ENCODE measurements at places on chromosomes 7 and 10. TPM values are rescaled to one million over a fixed set of nuclear protein-coding genes. Genes with fewer than 3 reads are reported as not detected.

DNA sequence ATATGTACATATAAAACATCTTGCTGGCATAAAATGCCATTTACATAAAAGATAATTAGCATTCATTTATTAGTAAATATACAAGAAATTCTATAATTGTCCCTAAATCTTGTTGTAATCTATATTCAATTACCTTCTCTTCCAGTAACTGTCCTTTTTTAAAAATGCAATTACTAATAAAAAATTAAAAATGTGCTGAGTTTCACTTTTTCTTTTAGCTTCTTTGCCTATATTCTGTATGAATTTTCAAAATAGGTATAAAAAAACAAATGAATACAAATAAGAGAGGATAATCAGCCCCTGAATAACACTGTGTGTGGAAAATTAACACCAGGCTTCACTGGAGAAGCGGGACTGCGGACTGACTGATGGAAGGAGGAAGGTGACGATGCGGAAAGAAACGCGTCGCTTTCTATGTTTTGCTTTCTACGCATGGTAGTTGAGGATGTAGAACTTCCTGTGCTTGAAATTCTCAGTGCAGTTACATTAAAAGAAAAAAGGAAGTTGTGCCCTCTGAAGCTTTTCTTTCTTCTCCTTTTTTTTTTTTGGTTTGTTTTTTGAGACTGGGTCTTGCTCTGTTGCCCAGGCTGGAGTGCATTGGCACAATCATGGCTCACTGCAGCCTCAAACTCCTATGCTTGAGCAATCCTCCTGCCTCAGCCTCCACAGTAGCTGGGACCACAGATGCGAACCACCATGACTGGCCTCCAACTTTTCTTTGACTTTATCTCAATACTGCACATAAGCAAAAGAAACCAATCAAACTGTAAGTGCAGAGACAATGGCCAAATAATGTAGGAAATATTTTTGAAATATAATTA lies 7.4 kb upstream of the ZMYND11 start:
- H3K27me3 ChIP-seq, result peaks cover 6% of the 10 kb centered on the region
- DNase-seq, result peak; percentile 41
- H3K36me3 ChIP-seq, result peaks cover 2% of the 10 kb centered on the region
- peak overlapping the region; percentile 92 for H3K27ac ChIP-seq

The UNCX gene
- not detected for total RNA-seq

DNA sequence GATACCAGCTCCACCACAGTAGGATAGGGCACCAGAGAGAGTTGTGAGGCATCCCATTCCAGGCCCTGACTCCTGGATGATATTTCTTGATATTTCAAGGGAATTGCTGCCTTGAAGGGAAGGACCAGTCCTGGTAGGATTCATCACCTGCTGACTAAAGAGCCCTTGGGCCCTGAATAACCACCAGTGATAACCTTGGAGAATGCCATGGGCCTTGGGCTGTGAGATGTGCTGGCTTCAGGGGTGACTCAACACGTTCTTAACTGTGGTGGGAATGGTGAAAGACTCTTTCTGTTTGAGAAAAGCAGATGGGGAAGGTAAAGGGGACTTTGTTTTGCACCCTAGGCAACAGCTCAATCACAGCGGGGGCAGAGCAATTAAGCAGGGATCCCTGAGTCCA lies 21.4 kb upstream of the ASZ1 start:
- H3K4me3 ChIP-seq, result no peak overlapping the region
- no peaks in the 10 kb centered on the region for H3K36me3 ChIP-seq
- DNase-seq, result no peak
- H3K27ac ChIP-seq, result no peak overlapping the region
- H3K4me1 ChIP-seq, result no peaks in the 10 kb centered on the region

The IL6 gene
- total RNA-seq, result 0.99 TPM

DNA sequence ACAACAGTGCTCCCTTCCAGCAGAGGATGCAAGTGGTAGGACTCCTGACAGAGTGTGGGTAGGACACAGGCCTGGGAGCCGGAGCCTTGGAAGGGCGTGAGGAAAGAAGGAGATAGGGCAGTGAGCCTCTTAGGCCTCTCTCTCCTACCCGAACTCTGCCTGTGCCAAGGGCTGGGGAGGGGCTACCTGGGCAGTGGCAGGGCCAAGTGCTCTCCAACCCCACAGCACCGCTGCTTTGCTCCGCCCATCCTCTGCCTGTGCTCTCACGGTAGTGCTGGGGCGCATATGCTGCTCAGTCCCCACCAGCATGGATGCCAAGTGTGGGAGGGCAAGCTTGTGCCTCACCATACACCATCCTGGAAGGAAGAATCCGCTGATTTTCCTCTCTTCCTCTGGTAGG lies 7.5 kb downstream of the FAM131B start:
- H3K36me3 ChIP-seq, result no peaks in the 10 kb centered on the region
- no peaks in the 10 kb centered on the region for H3K4me1 ChIP-seq
- DNase-seq, result no peak
- H3K27ac ChIP-seq, result no peak overlapping the region

DNA sequence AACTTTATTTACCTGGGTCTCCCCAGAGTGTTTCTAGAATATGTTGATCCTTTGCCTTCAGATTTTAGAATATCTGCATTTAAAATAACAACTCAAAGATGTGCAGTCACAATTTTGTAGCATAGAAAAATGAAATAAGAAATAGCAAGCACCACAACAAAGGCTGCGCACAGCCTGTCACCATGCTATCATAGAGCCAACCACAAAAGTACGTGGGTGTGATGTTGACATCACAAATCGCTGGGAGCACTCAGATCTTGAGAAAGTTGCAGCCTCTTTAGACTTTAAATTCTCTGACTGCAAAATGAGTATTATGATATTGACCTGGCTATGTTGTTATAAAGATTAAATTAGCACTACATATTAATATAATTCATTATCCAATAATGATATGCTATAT lies 177.9 kb downstream of the TNS3 start:
- no peak overlapping the region for H3K4me3 ChIP-seq
- DNase-seq, result no peak
- H3K27ac ChIP-seq, result no peak overlapping the region
- peaks cover 4% of the 10 kb centered on the region for H3K4me1 ChIP-seq
- H3K27me3 ChIP-seq, result peaks cover 2% of the 10 kb centered on the region

GRCh38 chr10:43644252-43644651 lies 4.4 kb downstream of the ZNF32 start:
- no peaks in the 10 kb centered on the region for H3K27me3 ChIP-seq
- H3K27ac ChIP-seq, result no peak overlapping the region
- no peak overlapping the region for H3K4me3 ChIP-seq
- H3K4me1 ChIP-seq, result peaks cover 16% of the 10 kb centered on the region
- DNase-seq, result no peak

GRCh38 chr10:11588873-11589574 lies 22.4 kb downstream of the USP6NL start:
- H3K27ac ChIP-seq, result no peak overlapping the region
- H3K4me1 ChIP-seq, result peaks cover 6% of the 10 kb centered on the region
- H3K27me3 ChIP-seq, result no peaks in the 10 kb centered on the region

The CXCL12 gene
- total RNA-seq, result not detected

GRCh38 chr7:95560674-95561073 lies 35.6 kb downstream of the PDK4 start:
- H3K27me3 ChIP-seq, result no peaks in the 10 kb centered on the region
- no peaks in the 10 kb centered on the region for H3K36me3 ChIP-seq
- no peak for DNase-seq
- no peaks in the 10 kb centered on the region for H3K4me1 ChIP-seq
- H3K4me3 ChIP-seq, result no peak overlapping the region
- no peak overlapping the region for H3K27ac ChIP-seq

DNA sequence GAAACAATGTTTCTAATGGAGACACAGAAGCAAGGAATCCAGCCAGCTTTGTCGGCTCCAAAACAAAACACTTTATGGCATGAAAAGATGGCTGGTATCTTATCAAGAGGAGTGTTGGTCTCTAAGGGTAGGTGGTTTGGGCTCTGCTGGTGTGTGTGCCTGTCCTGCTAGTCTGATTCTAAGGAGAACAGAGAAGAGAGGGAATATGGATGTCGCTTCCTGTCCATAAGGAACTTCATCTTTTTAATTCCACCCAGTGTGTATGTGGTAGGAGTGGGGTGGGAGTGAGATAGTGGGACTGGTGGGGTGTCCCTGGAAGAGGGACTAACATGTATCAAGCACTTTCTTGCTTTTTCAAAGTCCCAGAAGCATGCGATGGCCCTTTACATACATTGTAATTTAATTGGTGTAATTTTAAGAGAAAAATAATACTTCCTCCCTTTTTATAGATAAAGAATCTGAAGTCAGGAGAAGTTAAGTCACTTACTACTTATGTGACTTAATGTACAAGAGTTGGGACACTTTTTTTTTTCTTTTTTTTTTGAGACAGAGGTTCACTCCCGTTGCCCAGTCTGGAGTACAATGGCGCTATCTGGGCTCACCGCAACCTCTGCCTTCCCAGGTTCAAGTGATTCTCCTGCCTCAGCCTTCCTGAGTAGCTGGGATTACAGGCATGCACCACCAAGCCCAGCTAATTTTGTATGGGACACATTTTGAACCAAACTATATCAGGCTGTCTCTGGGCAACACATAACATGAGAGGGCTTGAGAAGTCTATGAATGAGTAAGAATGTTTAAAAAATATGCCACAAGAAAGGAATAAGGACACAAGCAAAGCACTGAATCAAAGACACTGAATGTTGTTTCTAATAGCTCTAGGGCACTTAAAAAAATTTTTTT lies 18.8 kb downstream of the NT5C3A start:
- peaks cover 26% of the 10 kb centered on the region for H3K4me1 ChIP-seq
- no peaks in the 10 kb centered on the region for H3K27me3 ChIP-seq
- no peak overlapping the region for H3K4me3 ChIP-seq
- no peak for DNase-seq
- peaks cover 2% of the 10 kb centered on the region for H3K36me3 ChIP-seq

DNA sequence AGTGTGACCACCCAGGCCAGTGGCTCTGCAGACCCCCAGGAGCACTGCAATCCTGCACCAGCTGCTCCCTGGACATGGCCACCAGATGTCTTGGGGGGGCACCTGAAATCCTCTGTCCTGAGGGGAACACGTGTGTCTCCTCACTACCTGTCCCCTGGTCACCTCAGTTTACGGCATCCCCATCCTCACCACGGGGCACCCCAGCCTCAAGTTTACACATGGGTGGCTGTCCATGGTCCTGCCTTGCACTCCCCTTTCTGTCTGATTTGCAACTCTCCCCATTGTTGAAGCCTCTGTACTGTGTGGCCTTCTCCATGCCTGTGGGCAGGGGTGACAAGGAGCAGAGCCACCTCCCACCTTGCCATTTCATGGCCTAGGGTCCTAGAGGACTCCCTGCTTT lies 67.2 kb downstream of the RAMP3 start:
- no peak overlapping the region for H3K27ac ChIP-seq
- H3K36me3 ChIP-seq, result no peaks in the 10 kb centered on the region
- no peaks in the 10 kb centered on the region for H3K4me1 ChIP-seq
- no peak overlapping the region for H3K4me3 ChIP-seq
- H3K27me3 ChIP-seq, result peaks cover 22% of the 10 kb centered on the region

GRCh38 chr7:73703757-73704639 lies 15.5 kb downstream of the STX1A start:
- no peak overlapping the region for H3K4me3 ChIP-seq
- H3K27ac ChIP-seq, result no peak overlapping the region
- peaks cover 4% of the 10 kb centered on the region for H3K4me1 ChIP-seq
- H3K36me3 ChIP-seq, result peaks cover 6% of the 10 kb centered on the region
- peak; percentile 50 for DNase-seq
- H3K27me3 ChIP-seq, result no peaks in the 10 kb centered on the region

- no peak overlapping the region for H3K27ac ChIP-seq
- no peak overlapping the region for H3K4me3 ChIP-seq
- no peak for DNase-seq
- H3K36me3 ChIP-seq, result peaks cover 4% of the 10 kb centered on the region
- H3K27me3 ChIP-seq, result peaks cover 5% of the 10 kb centered on the region
- H3K4me1 ChIP-seq, result peaks cover 15% of the 10 kb centered on the region
Observed at GRCh38 chr7:121547544-121548092, 151.5 kb upstream of the FAM3C start.

DNA sequence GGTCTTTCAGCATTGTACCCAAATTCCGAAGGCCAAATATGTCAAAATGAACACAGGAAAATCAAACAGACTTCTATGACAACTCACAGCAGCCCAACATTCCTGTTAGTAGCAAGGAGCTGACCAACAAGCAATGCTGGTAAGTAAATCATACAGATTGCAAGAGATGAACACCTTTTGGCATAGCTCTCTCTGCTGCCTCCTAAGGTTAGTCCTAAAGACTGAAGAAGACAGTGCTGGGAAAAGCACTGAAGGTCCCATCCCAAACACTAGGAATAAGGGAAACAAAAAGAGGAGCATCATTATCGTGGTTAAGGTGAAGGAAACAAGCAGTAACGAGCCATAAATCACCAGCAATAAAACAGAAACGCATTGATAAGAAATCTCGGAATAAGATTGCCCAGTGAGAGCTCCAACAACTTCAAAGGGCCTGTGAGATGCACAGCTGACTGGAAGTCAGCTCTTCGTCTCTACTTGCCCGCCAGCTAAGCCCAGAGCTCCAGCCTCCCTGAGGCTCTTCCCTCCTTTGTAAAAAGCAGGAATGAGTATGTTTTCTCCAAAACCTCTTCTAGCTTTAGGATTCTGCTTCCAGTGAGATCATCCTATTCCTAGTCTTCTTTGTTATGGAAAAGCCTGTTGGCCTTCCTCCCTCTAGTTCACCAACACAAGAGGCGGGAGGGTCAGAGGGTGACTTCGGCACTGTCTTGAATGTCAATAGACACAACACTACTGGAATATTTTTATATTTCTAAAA lies 15.3 kb downstream of the NUDT5 start:
- H3K27me3 ChIP-seq, result no peaks in the 10 kb centered on the region
- peaks cover 23% of the 10 kb centered on the region for H3K36me3 ChIP-seq
- H3K4me1 ChIP-seq, result peaks cover 18% of the 10 kb centered on the region
- DNase-seq, result no peak
- peak overlapping the region; percentile 91 for H3K27ac ChIP-seq

- no peaks in the 10 kb centered on the region for H3K4me1 ChIP-seq
- DNase-seq, result no peak
- no peaks in the 10 kb centered on the region for H3K36me3 ChIP-seq
- H3K27ac ChIP-seq, result no peak overlapping the region
- peaks cover 2% of the 10 kb centered on the region for H3K27me3 ChIP-seq
Observed at GRCh38 chr10:109737626-109738025, 185.7 kb downstream of the XPNPEP1 start.

- peak; percentile 27 for DNase-seq
- H3K27ac ChIP-seq, result no peak overlapping the region
- H3K27me3 ChIP-seq, result peaks cover 16% of the 10 kb centered on the region
Observed at GRCh38 chr10:43260117-43260761, 6.6 kb downstream of the RASGEF1A start.

The TAC1 gene
- not detected for total RNA-seq

DNA sequence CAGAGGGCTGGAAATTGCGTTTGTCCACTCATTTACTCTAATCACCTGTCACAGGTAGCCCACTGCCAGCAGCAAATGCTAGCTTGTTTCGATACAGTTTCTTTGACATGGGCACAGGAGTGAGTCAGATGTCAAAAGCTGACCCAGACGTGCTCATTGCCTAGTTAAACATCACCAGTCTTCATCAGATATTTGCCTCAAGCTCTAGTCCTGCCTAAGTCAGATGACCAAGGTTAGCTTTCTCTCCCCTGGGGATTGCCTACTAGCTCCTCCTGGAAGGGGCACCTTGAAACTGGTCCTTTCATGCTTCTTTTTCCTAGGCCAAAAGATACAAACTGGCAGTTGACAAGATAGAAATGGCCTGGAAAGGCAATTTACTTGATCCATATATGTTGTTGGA lies 35.2 kb downstream of the GPAM start:
- H3K36me3 ChIP-seq, result peaks cover 3% of the 10 kb centered on the region
- no peak for DNase-seq
- H3K27me3 ChIP-seq, result no peaks in the 10 kb centered on the region
- no peaks in the 10 kb centered on the region for H3K4me1 ChIP-seq

Data from activated naive CD8-positive, alpha-beta T cell treated with anti-CD3 and anti-CD28 coated beads, Interleukin-2, amount 10 ng/mL, durations not matched to agents 7 days and 5 days (primary cell).